Metanephros (tissue), 2 donors: ENCODE measurements at places on chromosomes 4 and X. TPM values are rescaled to one million over a fixed set of nuclear protein-coding genes. Genes with fewer than 3 reads are reported as not detected.

Gene RRH
- total RNA-seq, result 0.18 TPM

Gene PHKA1
- total RNA-seq, result 6.4 TPM

Gene RBMXL3
- not detected for total RNA-seq

Gene CT45A10
- total RNA-seq, result not detected

Gene PARM1
- 34.2 TPM for total RNA-seq

Gene GAB3
- total RNA-seq, result 5.3 TPM

Gene FAT4
- 90.4 TPM for total RNA-seq

Gene UGT2B15
- not detected for total RNA-seq

Gene THAP6
- 20.4 TPM for total RNA-seq

Gene COX18
- 23.9 TPM for total RNA-seq

Gene TMEM150C
- total RNA-seq, result 17.7 TPM

Gene PNMA6F
- not detected for total RNA-seq

Gene PAPSS1
- 63.5 TPM for total RNA-seq

Gene MMRN1
- 5.1 TPM for total RNA-seq

Gene HELT
- not detected for total RNA-seq

Gene CSN1S1
- not detected for total RNA-seq

Gene ENAM
- total RNA-seq, result 4.8 TPM

Gene TMEM35A
- total RNA-seq, result 4.0 TPM

Gene SSX3
- not detected for total RNA-seq

Gene CYSLTR1
- 3.0 TPM for total RNA-seq

Gene SERTM2
- 1.3 TPM for total RNA-seq

Gene GDPD2
- total RNA-seq, result 0.58 TPM

Gene APLN
- 2.8 TPM for total RNA-seq

Gene SMPX
- 73.3 TPM for total RNA-seq

Gene MMAA
- 7.5 TPM for total RNA-seq

Gene ATP2B3
- total RNA-seq, result 0.12 TPM

Gene CFAP47
- total RNA-seq, result 2.3 TPM

Gene PYURF
- total RNA-seq, result 94.6 TPM

Gene SATL1
- 0.35 TPM for total RNA-seq

Gene IL21
- not detected for total RNA-seq

Gene PCDH11X
- total RNA-seq, result 0.29 TPM

Gene AFM
- total RNA-seq, result 10.0 TPM

Gene FAM47A
- total RNA-seq, result not detected

Gene PABPC1L2A
- not detected for total RNA-seq

Gene LRCH2
- total RNA-seq, result 9.5 TPM

Gene NLRP2B
- total RNA-seq, result 0.06 TPM

Gene CFAP99
- 0.41 TPM for total RNA-seq

Gene LRAT
- total RNA-seq, result 0.58 TPM

Gene KIT
- total RNA-seq, result 15.1 TPM

Gene TSR2
- 19.2 TPM for total RNA-seq
